Stimulated activated CD8-positive, alpha-beta memory T cell treated with anti-CD3 and anti-CD28 coated beads, Interleukin-15, amount 100 ng/mL, for 4 hours (primary cell): ENCODE measurements at places on chromosomes 4 and X.

- DNase-seq, result no peak
Observed at GRCh38 chr4:142312391-142312790, 533.7 kb downstream of the INPP4B start.

DNA sequence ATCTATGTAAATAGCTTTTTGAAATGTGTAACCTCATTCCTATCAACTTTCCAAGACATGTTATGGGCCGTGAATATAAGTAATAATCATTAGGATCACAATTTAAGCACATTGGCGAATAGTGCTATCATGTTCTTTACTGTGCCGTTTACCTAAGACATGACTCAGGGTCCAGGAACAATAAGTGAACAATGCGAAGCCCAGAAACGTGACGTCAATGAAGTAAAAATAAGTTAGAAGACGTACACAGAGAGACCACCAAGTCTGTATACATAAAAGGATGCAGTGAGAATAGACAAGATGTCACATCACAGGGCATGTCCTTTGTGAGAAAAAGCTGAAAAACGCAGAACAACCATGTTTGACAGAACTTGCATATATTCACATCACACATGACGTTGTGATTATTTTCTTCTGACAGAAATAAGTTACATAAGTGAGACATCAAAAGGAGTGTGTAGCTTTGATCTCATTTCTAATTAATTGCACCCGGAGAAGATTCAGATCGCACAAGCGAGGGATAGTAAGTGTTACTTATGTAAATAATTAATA, 49.4 kb upstream of the FAT1 start:
- no peak for DNase-seq

- no peak for DNase-seq
Observed at GRCh38 chrX:9610771-9611392, 146.0 kb downstream of the TBL1X start.

DNA sequence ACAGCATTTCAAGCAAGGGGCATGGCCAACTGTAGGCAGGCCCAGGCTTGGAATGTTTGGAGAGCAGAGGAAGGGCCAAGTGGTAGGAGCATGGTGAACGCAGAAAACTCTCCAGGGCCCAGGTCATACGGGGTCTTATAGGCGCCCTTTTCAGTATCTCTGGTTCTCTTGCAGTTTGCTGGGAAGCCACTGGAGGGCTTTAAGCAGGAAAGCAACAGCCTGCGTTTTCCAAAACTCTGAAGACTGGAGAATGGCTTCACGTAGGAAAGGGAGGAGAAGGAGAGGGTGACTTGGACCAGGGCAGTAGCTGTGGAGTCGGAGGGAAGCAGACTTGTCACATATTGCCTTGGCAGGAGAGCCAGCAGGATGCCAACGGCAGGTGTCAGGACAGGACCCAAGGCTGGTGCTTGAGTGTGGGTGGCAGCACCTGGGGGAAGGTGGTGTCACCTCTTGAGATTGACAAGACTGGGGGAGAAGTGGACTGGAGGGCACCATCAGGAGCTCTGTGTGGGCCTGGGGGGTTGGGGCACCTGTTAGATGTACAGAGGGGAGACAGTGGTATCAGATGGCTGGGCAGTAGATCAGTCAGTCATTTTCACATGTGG, 21.9 kb downstream of the TKTL1 start:
- no peak for DNase-seq

- no peak for DNase-seq
Observed at GRCh38 chr4:85760511-85760910, 285.6 kb downstream of the ARHGAP24 start.

DNA sequence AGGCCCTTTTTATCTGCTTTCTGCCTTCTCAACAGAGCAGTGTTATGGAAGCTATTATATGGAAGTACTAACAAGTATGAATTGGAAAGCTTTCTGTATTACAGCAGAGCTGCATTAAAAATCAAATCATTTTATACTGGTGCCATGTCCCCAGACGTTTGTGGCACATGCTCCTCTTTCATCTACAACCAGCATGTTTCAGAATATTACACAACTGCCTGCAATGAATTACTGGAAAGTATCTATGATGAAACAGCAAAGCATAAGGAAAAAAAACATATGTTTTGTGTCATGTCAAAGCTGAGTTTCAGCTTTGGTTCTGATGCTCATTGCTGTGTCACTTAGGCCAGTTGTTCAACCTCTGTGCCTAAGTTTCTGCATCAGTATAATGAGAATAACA, 576.8 kb downstream of the GBA3 start:
- DNase-seq, result no peak

- no peak for DNase-seq
Observed at GRCh38 chr4:55554453-55555030, 7.8 kb upstream of the CLOCK start.

DNA sequence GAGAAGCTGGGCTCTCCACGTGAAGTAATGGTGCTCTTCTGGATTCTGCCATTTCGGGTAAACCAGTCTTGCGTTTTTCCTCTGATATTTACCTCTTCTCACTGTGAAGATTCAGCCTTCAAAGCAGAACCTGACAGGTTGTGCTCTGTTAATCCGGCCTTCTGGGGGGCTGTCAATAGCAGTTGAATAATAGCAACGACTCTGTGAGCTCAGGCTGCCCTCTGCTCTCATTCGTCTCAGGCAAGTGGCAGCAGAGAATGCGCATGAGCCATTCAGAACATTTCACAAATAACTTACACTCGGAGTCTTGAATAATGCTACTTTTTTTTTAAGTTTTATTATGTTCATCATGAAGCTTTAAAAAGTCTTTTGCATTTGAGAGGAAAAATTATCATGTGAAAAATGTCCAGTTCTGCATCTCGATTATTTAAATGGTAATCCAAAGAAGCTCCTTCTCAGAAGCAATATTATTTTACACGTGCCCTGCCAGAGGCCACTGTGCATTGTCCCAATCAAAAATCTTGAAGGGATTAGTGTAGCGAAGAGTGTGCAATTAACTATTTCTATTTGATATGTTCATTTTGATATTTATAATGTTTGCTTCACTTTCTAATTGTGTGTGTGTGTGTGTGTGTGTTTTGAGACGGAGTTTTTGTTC, 354.2 kb upstream of the FAT1 start:
- DNase-seq, result no peak

GRCh38 chr4:165631912-165632311, 241.1 kb upstream of the TLL1 start:
- DNase-seq, result no peak

DNA sequence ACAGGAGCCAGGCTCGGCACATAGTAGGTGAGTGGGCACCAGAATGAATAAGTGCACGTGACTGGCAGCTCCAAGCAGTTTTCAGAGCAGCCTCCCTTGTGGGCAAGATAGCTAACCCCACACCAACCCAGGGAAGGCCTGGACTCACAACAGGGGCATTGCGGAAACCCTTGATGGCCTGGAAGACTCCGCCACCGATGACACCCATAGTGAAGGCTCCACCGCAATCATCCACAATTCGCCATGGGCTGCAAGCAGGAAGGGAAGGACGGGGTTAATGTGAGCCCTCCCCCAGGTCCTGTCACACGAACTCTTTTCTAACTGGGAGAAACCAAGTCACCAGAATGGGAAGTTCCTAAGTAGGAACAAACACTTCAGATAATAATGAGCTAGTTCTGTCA, 957 bp downstream of the TIMM17B start:
- DNase-seq, result no peak

DNA sequence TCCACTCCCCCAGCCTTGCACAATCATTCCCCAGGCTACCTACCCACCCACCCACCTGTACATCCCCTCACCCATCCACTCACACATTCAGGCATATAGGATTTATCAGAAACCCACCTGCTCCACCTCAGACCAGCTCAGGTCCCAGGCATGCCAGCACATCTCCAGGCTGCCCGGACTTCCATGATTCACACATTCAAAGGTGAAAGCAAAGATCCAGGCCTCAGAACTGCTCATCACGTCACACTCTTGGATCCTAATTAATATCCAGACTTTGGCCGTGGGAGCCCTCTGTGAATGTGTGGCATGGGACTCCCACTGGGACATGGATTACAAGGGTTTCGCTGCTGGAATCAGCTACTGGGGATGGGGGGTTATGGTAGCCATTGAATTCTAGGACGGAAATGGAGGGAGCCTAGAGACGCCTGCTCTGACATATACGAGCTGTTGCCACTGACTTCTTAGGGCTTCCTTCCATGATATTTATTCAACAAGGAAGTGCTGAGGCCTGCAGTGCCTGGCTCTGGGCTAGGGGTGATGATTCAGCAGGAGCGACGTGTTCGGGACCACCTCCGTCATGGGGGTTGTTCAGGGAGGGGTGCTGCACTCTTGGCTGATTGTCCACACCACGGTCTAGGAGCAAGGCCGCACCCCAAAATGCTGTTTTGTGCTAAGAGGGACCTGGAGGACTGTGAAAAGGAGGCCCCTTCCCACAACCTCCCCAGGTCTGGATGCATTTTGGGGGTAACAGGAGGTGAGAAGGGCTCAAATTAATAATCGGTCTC, 56.9 kb upstream of the ADRA2C start:
- DNase-seq, result no peak

DNA sequence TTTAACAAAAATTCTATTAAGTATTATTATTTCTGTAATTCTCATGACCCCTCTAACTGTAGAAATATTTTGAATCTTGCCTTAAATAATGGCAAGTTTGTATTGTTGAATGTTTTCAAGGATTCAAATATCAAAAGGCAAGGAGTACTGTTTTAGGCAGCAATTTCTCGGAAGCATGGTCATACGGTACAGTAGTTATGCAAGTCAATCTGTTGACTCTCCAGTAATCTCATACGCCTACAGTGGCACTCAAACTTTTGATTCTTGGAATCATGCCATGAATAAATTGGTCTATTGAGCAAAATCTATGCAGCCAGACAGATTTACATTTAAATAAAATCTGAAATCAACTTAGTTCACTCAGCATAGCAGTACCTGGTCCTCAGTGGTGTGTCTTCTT, 139.6 kb upstream of the FAM47C start:
- DNase-seq, result no peak

DNA sequence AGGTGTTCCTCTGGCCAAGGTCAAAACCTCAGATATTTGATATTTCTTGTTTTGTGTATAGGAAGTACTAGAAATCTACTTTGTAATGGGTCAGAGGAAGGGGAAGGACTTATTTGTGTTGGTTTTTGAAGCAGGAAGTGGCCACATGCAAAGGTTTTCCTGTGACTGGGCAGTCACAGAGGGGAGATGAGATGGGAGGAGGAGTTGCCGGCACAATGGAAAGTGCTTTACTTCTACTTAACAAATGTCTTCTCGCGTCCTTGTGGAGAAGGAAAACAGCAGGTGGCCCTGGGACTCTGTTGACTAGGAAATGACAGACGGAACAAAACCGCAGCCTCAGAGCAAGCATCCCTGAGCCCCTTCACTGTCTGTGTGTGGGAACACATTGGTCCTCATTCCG, 46.6 kb downstream of the SHROOM2 start:
- no peak for DNase-seq

DNA sequence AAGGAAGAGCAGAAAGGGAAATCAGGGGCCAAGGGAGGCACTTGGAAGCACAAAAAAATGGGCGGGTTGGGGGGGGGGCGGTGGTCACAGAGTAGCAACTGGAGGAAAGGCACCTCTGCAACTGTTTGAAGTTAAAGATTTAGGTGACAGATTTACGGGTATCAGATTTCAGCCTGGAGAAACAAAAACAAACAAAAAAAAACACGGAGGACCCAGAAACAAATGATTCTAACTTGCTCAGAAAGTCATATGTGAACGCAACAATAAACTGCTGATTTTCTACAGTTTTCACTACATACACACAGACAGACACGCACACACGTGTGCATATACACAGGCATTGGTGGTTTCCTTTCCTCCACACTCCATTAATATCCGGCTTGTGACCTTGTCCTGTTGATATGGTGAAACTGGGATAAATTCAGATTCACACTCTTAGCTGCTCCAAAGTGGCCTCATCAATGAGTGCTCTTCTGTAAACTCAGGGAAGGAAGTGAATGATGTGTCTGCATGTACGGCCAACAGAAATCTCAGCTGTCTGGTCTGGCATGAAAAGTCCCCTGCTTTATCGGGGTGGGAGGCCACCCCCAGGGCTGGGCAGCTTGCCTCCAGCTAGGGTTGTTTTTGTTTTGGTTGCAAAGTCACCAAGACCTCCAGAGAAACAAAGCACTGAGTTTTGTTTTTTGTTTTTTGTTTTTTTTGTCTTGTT, 54.3 kb downstream of the CHST7 start:
- DNase-seq, result no peak

DNA sequence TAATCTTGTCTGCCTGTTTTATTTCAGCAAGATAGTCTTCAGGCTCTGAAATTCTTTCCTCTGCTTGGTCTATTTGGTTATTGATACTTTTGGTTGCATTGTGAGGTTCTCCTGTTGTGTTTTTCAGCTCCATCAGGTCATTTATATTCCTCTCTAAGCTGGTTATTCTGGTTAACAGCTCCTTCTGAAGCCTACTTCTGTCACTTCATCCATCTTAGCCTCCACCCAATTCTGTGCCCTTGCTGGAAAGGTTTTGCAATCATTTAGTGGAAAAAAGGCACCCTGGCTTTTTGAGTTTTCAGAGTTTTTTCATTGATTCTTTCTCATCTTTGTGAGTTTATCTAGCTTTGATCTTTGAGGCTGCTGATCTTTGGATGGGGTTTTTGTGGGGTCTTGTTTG, 647.7 kb downstream of the SPRY1 start:
- no peak for DNase-seq

DNA sequence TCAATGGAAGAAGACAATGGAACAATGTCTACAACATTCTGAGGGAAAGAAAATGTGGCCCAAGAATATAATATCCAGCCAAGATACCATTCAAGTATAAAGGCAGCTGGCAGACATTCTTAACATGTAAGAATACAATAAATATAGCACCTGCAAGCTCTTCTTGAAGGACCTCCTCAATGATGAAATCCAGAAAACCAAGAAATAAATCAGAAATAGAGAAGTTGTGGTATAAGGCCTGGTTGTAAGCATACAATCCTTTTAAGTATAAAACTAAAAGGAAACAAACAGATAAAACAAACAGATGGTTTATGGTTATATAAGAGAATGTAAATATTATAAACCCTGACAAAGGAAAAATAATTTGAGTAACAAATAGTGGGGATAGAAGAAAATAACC, 33.4 kb downstream of the SYTL4 start:
- no peak for DNase-seq

- no peak for DNase-seq
Observed at GRCh38 chrX:100863326-100863864, 10.8 kb downstream of the NOX1 start.

GRCh38 chrX:50081282-50081889, 119.4 kb downstream of the AKAP4 start:
- DNase-seq, result no peak

- DNase-seq, result peak; percentile 75
Observed at GRCh38 chr4:139177049-139177868, at the start of gene ELF2. TSS of gene ELF2 (minus strand) at chr4:139177218. CDS start at chr4:139137701, 39,517 bp downstream.
